Suppressor macrophage treated with lipopolysaccharide for 4 hours (primary cell): ENCODE measurements at places on chromosomes 4 and X.

DNA sequence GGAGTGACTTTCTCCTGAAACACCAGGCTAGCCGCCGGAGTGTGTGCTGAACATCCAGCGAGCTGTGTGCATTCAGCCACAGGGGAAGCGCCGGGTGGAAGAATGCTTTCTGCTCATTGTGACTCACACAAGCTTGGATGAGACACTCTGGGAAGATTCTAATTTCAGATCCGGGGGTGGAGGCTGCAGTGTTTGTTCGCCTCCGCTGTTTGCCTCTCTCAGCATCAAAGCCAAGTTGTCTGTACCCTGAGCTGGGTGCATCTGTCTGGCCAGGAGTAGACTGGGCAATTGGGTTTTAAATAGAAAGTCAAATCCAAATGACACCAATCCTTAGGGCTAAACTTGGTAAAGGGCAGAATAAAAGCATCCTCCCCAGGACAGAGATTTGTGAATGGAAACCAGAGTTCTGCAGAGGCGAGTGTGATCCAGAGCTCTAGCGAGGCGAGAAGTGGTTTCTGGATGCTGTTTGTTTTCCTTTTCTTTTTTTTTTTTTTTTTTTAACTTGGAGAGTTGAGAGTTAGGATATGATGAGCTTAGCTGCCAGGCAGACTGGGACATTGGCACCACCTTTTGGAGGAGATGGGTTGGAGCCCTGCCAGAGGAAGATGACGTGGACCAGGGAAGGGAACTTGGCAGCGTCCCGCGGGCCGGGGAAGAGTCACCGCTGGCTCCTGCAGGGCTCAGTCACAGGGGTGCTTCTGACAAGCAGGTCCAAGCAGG is 196.0 kb upstream of the PSAPL1 start:
- peak; percentile 77 for DNase-seq

GRCh38 chrX:14039344-14039743 is 9.7 kb upstream of the GEMIN8 start:
- DNase-seq = peak; percentile 79

- DNase-seq = no peak
These were observed 269.2 kb upstream of the NRK start for GRCh38 chrX:105553118-105553517.

DNA sequence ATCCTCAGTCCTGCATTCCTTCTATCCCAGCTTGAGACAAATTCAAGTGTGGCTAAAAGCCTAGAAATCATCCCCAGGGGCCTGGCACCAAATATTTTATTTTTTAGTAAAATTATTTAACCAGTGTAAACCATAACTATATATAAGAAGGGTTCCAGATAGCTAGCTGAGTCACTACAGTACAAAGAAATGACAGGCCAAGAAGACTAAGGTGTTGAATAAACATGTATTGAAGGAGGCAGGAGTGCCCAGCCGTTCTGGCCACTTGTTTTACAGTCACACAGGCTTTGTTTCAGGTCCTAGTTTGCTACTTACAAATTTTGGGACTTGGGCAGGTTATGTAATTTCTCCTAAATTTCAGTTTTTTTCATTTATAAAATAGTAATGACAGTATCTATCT is 225.9 kb upstream of the PITX2 start:
- no peak for DNase-seq

DNA sequence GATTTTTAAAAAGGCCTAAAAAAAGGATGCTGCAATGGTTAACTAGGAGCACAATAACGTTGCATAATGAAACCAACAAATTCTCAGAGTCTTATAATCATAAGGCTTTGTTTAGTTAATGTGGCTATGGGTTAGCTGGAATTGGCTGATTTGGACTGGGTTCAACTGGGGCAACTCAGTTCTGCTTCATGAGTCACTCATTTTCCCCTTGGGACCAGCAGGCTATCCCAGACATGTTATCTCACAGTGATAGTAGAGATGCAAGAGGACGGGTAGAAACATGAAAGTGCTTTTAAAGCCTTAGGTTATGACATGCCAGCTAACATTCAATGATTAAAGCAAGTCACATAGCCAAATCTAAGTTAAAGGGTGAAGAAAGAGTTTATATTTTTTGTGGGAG is 189.2 kb upstream of the GK2 start:
- DNase-seq = no peak

- DNase-seq = no peak
These were observed 331.9 kb downstream of the PACRGL start for GRCh38 chr4:21032089-21032645.

DNA sequence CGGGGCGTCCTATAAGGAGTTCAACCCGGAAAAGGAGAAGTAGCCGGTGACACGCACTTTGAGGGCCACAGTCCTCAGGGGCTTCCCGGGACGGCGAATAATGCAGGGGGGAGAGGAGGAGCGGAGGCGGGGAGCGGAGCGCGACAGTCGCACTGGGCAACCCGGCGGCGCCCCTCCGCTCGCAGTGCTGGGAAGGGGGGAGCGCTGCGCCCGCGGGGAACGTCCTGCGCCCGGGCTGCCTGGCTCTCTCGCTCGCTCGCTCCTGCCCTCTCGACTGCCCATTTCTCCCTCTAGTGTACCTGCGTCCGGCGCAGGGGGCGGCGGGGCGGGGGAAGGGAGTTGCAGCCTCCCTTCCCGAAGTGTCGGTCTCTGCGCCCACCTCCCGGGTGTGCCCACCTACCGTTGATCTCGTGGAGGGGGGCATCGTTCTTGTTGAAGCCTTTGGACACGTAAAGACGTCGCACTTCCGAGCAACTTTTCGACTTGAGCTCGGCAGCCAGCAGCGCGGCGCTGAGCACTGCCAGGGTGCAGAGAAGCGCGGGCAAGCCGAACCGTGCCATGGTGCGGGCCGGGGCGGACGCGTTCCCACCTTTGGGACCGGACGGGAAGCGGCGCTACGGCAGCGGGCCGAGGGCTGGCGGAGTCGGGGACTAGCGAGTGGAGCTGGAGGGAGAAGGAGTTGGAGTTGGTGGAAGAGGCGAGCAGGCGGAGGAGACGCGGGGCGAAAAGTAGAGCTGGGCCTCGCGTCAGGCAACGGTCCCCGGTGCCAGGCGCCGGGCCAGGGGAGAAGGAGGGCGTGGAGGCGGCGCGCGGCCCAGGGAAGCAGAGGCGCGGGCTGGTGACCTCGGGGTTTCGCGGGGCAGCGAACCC is 648 bp downstream of the GPC4 start:
- peak; percentile 47 for DNase-seq
